HEK293T (cell line): ENCODE measurements at places on chromosomes 16 and 17.

DNA sequence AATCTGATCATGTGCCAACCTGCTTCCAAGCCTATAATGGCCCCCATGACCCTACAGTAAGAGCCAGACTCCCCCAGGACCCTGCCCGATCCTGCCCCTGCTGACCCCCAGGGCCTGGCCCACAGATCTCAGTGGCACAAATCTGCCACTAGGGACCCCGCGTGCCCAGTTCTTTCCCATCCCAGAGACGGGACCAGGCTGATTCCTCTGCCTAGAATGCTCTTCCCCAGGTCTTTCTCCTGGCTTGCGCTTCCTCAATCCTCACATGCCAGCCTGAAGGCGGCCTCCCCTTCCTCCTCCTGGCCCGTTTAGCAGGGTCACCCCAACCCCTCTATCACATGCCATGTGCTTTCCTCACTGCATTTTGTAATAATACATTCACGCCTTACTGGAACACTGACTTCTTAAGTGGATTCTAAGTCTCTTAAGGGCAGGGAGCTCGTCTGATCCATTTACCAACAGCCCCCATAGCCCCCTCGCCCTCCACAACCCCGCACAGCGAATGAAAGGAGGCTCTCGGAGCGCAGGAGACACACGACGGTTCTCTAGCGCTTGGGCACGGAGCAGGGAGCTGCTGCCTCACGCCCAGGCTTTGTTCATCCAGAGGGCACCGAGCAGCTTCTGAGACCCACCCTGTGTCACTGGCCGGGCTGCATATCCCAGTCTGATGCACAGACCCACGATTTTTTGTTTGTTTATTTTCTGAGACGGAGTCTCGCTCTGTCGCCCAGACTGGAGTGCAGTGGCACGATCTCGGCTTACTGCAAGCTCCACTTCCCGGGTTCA lies 1.2 kb downstream of the TRIM65 start:
- peak; percentile 51 for DNase-seq

DNA sequence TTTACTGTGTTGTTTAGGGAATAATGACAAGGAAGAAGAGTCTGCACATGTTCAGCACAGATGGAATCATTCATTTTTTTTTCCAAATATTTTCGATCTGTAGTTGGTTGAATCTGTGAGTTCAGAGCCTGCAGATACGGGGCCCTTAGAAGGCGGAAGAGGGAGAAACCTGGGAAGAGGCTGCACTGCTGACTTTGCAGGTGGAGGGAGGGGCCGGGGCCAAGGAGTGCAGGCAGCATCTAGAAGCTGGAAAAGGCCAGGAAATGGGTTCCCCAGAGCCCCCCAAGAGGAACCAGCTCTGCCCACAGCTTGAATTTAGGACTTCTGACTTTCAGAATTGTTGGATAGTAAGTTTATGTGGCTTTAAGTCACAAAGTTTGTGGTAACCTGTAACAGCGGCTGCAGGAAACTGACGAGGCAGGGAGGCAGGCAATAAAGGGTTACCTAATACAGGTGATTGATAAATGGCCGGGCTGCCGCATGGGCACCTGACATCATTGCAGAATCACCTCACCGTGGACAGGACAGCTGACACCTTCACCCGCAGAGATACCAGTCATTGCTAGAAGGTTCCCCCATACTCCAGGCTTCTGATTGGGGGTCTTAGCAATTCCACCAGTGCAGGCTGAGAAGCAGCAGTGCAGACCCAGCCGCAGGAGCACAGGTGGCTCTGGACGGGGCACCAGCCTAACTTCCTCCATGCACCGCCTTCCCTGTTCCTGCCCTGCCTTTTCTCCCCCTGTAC lies 181.3 kb downstream of the IRF8 start:
- no peak for DNase-seq

DNA sequence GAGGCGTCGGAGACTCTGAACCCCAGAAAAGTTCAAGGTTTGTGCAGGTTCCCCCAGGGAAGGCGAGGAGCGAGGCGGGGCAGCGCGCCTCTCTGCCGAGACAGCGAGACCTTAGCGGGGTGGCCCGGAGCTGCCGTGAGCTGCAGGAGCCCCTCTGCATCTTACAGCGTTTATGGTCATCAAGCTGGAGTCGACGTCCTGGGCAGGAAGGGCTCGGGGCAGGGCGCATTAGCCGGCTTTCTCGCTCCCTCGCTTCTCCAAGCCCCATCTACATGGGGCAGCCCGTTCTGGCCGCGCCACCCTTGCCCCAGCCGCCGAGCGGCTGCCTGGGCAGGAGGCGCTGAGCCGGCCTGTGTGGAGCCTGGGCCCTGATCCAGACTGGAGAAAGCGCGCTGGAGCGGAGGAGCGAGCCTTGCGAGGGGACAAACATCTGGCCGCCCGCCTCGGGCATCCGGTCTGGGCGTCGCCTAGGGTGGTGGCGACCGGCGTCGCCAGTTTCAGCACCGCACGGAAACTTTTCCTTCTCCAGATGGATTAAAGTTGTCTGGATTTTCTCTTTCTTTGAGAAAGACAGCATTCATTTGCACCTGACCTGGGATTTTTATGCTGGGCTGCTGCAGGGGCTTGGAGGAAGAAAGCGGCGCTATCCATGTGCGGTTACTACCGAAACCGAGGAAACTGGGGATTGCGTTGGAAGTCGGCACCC lies 750 bp downstream of the TMEM132E start:
- peak; percentile 14 for DNase-seq

GRCh38 chr17:19766421-19767270 lies 18.5 kb upstream of the ALDH3A1 start:
- DNase-seq: peak; percentile 83

DNA sequence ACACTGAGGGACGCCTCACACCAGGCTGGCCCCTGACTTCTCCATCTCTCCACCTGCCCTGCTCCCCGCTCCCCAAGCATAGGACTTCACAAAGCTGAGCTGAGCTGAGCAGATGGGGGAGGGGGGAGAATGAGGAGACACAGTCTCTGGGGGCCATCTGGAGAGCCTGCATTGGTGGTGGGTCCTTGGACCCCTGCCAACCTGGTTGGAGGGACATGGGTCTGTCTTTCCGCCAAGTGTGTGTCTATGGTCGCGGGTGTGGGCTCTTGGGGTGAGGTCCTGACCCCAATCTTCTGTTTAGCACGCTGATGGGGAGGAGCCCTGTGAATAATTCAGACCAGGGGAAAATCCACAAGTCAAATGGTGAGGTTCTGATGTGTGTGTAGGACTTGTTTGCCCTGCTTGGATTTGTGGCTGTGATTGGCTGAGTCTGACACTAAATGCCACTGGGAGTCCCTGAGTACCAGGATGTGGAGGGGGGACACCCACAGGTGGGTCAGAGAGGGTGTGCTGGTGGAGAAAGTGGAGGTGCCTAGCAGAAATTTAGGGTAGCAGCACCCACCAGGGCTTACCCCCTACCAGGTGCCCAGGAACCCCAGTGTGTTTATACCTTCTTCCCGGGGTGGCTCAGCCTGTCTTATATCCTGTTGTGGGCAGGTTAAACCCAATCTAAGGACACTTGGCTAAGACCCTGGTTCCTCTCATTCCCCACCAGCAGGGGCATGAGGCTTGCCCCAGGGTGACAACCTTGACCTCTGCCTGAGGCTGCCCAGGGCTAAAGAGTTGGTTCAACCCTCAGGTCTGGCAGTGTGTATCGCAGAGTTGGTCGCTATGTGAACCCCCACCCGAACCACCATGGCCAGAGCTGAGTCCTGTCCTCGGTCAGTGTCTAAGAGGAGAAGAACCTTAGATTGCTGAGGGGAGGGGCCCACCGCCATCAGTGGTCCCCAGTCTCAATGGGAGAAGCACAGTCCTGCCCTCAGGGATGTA lies 2.1 kb downstream of the FMNL1 start:
- DNase-seq: no peak

DNA sequence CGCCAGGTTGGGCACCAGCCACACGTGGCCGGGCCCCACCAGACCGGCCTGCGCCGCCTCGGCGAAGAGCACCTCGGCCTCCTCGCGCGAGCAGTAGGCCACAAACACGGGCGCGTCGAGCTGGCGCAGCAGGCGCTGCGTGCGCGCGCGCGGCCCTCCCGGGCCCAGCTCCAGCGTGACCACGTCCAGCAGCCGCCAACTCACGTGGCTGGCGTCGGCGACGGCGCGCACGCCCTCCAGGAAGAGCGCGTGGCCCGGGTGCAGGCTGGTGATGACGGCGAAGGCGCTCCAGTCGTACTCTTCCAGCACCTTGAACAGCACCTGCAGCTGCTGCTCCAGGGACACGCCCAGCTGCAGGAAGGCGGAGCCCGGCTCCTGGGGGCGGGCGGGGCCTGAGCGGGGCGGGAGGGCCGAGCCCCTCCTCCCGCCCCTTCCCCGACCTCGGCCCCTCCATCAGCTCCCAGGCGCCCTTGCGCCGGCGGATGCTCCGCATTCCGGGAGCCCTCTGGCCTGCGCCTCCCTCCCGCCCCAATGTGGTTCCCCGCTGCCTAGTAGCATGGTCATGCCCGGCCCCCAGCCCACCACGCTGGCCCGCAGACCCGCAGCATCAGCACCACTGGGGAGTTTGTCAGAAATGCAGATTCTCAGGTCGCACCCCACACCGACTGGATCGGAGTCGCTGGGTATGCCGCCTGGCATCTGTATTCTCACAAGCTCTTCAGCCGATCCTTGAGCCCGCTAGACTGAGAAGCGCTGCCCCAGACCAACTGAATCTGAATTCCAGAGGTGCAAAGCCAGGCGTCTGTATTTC lies 7.2 kb downstream of the GRIN2C start:
- peak; percentile 84 for DNase-seq

DNA sequence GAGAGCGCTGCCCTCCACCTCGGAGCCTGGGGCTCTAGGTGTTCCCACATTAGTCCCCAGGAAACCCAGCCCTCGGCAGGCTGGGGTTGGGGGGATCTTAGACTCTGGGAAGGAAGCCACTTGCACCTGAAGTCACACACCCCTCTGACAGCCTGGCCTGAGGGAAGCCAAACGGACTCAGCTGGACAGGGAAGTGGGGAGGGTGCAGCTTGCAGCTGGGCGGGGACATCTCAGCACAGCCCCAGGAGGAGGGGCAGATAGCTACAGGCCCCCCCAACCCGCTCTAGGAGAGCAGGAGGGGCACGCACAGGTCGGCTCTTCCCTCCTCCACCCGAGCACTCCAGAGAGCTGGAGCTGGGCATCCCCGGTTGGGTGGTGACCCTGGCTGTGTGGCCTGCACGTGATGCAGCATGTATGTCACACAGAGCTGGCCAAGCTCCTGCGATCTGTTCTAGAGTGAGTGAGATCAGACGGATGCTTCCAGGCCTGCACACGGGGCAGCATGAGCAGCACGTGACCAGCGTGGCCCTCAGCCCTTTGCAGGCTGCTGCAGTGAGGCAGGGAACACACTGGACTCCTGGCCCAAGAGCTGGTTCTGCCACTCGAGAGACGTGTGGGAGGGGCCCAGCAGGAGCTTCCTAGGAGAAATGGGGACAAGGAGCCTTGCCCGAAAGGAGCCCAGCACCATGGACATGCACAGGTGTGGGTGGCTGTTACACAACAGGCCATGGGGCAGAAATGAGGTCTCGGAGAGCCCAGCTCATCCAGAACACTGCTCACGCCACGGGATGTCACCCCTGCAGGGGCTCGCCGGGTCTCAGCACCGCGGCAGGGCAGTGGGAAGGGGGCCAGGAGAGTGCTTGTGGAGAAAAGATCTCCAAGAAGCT lies 15.4 kb downstream of the KIFC3 start:
- DNase-seq: no peak

DNA sequence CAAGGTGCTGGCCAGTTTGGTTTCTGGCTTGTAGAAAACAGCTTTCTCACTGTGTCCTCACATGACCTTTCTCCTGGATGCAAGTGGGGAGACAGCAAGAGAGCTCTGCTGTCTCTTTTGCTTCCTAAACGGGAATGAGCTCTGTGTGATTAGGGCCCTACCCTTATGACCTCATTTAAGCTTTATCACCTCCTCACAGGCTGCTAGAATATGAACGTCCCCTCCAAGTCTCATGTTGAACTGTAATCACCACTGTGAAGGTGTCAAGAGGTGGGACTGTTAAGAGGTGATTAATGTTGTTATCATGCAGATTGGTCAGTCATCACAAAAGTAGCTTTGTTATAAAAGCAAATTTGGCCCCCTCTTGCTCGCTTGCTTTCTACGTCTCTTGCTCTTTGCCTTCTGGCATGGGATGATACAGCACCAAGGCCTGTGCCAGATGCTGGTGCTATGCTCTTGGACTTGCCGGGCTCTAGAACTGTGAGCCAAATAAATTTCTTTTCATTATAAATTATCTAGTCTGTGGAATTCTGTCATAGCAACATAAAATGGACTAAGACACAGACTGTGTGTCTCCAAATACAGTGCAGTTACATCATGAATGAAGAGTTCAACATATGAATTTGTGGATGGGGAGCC lies 14.8 kb upstream of the POLR3E start:
- DNase-seq: no peak

- DNase-seq: peak; percentile 66
Measured at GRCh38 chr16:30972872-30973271, 12.1 kb upstream of the HSD3B7 start.

DNA sequence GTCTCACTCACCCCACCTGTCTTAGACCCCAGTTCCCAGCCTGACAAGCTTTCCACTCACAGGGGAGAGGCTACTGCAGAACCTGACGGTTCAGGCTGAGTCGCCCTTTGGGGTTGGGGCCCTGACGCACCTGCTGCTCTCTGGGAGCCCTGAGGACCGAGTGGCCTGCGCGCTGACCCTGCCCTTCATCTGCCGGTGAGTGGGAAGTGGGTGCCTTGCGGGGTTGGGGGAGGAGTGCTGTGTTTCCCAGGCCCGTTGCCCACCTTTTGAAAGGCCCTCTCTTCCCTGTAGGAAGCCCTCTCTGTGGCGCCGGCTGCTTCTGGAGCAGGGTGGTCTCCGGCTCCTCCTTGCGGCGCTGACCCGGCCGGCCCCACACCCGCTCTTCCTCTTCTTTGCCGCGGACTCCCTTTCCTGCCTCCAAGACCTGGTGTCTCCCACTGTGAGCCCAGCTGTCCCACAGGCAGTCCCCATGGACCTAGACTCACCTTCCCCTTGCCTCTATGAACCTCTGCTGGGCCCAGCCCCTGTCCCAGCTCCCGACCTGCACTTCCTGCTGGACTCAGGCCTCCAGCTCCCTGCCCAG lies 6.1 kb upstream of the TGFB1I1 start:
- DNase-seq: no peak

DNA sequence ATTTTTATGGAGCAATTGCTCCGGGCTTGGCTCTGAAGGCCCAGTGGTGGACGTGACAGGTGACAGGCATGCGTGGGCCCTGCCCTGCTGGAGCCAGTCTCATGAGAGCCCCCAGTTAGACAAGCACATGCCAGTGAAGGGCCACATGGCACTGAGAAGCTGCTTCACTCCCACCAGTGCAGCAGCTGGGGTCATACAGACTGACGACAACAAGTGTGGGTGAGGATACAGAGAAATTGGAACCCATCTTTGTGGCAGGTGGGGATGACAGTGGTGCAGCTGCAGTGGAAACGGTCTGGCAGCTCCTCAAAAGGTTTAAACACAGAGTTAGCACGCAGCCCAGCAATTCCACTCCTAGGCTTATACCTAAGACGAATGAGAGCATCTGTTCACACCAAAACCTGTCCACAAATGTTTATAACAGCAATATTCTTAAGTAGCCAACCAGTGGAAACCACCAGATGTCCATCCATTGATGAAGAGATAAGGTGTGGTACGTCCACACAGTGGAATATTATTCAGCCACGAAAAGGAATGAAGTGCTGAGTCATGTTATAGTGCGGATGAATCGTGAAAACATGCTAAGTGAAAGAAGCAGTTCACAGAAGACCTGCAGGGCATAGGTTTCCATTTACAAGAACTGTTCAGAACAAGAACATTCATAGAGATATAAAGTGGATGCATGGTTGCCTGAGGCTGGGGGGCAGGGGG lies 12.5 kb upstream of the CIBAR2 start:
- DNase-seq: no peak
